Stimulated activated CD8-positive, alpha-beta memory T cell treated with anti-CD3 and anti-CD28 coated beads, Interleukin-15, amount 100 ng/mL, for 48 hours (primary cell): ENCODE measurements at places on chromosomes 11 and 22.

GRCh38 chr11:126669416-126669815, 313.9 kb downstream of the ST3GAL4 start:
- no peak for DNase-seq

DNA sequence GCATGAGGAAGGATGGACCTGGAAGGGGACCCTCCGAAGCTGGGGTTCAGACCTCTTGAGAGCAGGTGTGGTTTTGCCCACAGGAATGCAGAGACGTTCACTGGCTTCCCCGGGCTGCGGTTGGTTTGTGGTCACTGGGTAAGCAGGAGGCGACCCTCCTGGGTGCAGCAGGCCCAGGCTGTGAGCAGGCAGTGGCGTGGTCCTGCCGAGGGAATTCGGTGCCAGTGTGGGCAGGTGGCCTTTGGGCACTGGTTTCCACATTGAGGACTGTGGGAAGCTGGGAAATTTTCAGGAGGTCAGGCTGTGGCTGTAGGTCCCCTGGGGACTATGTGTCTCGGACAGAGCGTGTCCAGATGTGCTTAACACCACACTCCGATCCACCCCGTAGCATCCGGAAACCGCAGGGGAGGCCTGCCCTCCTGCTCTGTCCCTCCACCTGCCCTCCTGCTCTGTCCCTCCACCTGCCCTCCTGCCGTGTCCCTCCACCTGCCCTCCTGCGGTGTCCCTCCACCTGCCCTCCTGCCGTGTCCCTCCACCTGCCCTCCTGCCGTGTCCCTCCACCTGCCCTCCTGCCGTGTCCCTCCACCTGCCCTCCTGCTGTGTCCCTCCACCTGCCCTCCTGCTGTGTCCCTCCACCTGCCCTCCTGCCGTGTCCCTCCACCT, 27.5 kb downstream of the TPCN2 start:
- no peak for DNase-seq

DNA sequence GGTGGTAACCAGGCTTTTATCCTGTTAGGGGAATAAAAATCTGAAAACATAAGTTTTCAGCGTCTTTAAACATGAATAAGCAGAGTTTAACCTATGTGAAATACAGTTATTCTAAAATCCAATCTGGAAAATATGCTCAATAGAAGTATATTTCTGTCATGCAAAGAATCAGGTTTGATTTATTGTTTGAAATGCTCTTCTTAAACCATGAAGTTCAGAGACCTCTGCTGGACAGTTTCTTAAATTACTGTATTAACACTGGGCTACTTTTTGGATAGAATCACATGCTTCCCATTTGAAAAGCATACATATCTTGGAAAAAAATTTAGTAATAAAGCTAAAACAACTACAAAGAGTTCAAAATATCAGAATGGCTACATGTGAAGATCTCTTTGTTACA, 25.4 kb downstream of the APIP start:
- no peak for DNase-seq

DNA sequence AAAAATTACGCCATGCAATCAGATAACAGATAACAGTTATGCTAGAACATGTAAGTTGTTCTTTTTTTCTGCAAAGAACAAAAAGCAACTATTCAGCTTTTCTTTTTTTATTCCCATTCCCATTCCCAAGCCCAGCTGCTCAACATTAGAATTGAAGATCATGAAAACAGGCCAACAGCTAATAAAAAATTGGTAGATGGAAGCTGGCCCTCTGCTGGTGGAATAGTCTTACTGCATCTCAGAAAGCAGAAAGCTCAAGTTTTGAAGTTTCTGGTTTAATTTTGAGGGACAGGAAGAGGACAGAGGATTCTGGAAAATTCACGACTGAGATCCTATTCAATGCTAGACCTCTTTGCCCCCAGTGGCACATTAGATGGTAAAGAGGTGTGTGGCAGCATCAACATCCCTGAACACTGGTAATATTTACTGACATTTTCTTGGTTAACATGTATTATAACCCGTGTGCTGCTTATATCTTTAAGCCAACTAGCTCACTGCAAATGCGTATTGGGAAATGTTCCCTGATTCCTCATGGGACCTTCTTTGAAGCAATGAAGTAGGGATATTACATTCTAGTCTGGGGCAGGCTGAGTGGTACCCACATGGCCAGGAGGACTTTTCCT, 591.2 kb downstream of the OPCML start:
- no peak for DNase-seq

DNA sequence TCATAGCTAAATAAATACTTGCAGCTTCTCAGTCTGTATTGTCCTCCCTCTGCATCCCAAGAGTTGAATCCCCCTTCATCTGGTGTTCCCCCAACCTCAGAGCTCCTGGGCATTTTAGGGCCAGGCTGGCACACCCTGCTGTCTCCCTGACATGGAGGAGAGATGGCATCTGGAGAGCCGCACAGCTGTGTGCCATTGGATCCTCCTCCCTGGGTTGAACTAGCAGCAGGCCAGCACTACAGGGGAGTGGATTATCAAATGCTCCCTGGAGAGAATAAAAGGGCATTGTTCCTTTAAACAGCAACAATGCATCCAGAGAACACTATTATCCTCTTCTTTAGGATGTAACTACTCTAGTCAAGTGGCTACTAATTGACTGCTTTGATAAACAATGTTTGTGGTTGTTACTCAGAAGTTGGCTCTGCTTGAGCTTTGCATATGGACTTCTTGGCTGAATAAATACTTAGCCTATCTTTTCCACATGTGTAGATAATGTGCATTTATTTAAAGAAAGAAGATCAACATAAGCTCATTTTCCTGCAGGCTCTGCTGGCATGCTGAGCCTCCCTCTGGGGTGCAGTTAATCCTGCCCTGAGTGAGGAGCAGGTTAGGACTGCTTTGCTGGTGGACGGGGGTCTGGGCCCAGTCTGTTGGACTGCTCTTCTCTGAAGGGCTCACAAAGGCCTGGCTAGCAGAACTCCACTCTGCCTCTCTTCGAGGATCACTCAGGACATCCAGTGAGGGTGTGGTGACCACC, 897.2 kb downstream of the TBC1D22A start:
- no peak for DNase-seq

DNA sequence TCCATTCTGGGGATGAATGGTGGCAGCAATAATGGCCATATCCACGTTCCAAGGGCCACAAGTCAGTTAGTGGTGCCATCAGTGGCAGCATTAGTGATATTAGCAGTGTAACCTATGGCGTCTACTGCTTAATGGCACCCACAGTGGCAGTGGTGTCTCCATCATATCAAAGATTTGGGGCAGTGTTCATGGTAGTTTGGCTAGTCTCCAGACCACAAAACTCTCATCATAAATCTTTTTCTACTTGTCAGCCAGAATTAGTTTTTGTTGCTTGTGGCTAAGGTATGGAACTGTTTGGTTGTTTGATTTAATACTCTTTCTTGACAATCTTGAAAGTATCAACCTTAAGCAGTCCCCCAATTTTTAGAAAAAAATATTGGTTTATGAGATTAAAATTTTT, 45.1 kb upstream of the DEUP1 start:
- no peak for DNase-seq
